ENCODE measurements at places on chromosomes 1 and 21. TPM values are rescaled to one million over a fixed set of nuclear protein-coding genes. Genes with fewer than 3 reads are reported as not detected.

The FCRL4 gene
- total RNA-seq = not detected

The KRTAP7-1 gene
- total RNA-seq = not detected

The BATF3 gene
- 149 TPM for total RNA-seq

The DIO1 gene
- not detected for total RNA-seq

The SH2D5 gene
- 0.32 TPM for total RNA-seq

The BCL2L15 gene
- 1.3 TPM for total RNA-seq

The AIM2 gene
- 65.6 TPM for total RNA-seq

The TSHB gene
- total RNA-seq = not detected

The NBPF6 gene
- total RNA-seq = not detected

The PLEKHG5 gene
- 1.1 TPM for total RNA-seq

The IKBKE gene
- total RNA-seq = 15.3 TPM

- H3K27me3 ChIP-seq = no peaks in the 10 kb centered on the region
- H3K27ac ChIP-seq = peak overlapping the region; percentile 89
- H3K36me3 ChIP-seq = peaks cover under 1% of the 10 kb centered on the region
- no peak overlapping the region for H3K4me3 ChIP-seq
These were observed 181.8 kb upstream of the EDN2 start for GRCh38 chr1:41665962-41666917.

GRCh38 chr21:15446223-15446622 is 283.6 kb upstream of the USP25 start:
- no peaks in the 10 kb centered on the region for H3K36me3 ChIP-seq
- no peak overlapping the region for H3K27ac ChIP-seq
- no peaks in the 10 kb centered on the region for H3K27me3 ChIP-seq
- peaks cover 2% of the 10 kb centered on the region for H3K4me1 ChIP-seq

DNA sequence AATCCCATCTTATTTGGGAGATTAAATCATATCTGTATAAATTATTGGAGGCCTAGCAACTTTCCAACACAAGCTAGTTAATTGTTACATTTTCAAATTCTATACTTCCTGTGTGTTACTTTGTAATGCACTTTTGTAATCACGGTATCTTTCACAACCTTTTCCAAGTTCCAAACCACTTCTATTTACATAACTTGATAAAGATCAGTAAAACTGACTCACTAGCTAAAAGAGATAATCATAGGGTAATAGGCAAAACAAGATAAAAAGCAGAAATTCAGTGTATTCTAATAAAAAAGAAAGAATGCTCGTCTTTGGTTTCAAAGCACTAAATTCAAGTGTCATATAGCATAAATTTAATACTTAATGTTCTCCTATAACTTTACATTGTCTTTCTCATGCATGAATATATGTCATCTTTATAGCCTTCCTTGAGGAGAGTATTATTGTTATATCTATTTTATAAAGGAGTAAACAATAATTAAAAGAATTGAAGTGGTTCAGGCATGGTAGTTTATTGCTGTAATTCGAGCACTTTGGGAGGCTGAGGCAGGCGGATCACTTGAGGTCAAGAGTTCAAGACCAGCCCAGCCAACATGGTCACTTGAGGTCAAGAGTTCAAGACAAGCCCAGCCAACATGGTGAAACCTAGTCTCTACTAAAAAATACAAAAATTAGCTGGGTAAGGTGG is 66.4 kb downstream of the RGS13 start:
- no peak overlapping the region for H3K27ac ChIP-seq
- peaks cover 9% of the 10 kb centered on the region for H3K4me1 ChIP-seq
- no peaks in the 10 kb centered on the region for H3K36me3 ChIP-seq
- DNase-seq = no peak
- H3K4me3 ChIP-seq = no peak overlapping the region

- H3K27me3 ChIP-seq = no peaks in the 10 kb centered on the region
- H3K36me3 ChIP-seq = peaks cover 16% of the 10 kb centered on the region
- DNase-seq = no peak
- H3K4me3 ChIP-seq = no peak overlapping the region
- H3K27ac ChIP-seq = no peak overlapping the region
These were observed 12.3 kb downstream of the ERO1B start for GRCh38 chr1:236269439-236269838.

- H3K27ac ChIP-seq = no peak overlapping the region
- H3K4me3 ChIP-seq = no peak overlapping the region
- H3K4me1 ChIP-seq = no peaks in the 10 kb centered on the region
- no peaks in the 10 kb centered on the region for H3K36me3 ChIP-seq
- no peak for DNase-seq
These were observed 124.2 kb upstream of the OLFM3 start for GRCh38 chr1:102120910-102121309.

- H3K27me3 ChIP-seq = peaks cover 4% of the 10 kb centered on the region
- no peak overlapping the region for H3K4me3 ChIP-seq
- no peaks in the 10 kb centered on the region for H3K36me3 ChIP-seq
- DNase-seq = no peak
- H3K27ac ChIP-seq = no peak overlapping the region
These were observed 50.3 kb upstream of the USP1 start for GRCh38 chr1:62386351-62387121.

DNA sequence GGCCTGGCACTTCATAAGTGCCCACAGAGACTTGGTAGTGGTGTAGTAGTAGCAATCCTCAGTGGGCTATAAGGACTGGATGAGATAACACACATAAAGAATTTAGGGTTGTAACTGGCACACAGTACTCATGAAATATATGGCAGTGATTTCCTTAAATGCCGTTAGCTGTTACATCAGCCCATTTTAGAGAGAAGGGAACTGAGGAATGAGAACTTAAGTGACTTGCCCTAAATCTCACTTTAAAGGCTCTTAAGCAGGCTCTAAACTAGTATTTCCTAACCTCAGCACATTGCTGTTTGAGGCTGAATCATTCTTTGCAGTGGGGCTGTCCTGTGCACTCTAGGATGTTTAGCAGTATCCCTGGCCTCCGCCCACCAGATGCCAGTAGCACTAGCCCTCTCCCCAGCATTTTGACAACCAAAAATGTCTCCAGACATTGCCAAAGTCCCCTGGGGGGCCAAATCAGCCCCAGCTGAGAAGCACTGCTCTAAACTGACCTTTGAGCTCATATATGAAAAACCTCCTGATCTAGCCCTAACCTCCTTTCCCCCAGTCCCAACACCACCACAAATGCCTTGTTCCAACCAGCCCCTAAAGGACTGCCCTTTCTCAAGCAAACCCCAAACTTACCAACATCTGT is 11.6 kb downstream of the CAMK2N1 start:
- H3K27ac ChIP-seq = no peak overlapping the region
- H3K4me3 ChIP-seq = no peak overlapping the region
- no peak for DNase-seq

- H3K27ac ChIP-seq = no peak overlapping the region
- H3K27me3 ChIP-seq = no peaks in the 10 kb centered on the region
- DNase-seq = no peak
These were observed 18.2 kb upstream of the KIAA0040 start for GRCh38 chr1:175210744-175211143.

GRCh38 chr1:215220346-215220745 is 137.8 kb downstream of the KCNK2 start:
- no peak overlapping the region for H3K27ac ChIP-seq
- no peak for DNase-seq
- H3K27me3 ChIP-seq = no peaks in the 10 kb centered on the region
- H3K36me3 ChIP-seq = no peaks in the 10 kb centered on the region
- no peaks in the 10 kb centered on the region for H3K4me1 ChIP-seq
- no peak overlapping the region for H3K4me3 ChIP-seq

DNA sequence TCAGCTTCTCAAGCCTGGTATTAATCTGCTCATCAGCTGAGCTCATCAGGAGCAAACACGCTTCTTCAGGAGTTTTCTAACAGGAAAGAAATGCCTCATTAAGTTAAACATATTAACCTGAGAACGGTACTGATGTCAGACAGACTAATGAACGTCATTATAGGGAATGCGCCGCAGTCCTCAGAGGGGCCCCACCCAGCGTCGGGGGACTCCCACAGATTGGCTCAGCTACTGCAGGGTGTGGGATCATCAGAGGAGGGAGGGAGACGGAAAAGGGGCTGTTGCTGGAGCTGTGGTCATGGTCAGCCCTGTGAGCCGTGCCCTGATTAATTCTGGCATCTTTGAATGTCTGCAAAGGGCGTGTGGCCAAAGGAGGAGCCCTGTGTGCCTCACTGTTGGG is 348.5 kb downstream of the PTPRU start:
- H3K4me3 ChIP-seq = no peak overlapping the region
- peaks cover 10% of the 10 kb centered on the region for H3K27me3 ChIP-seq
- H3K4me1 ChIP-seq = no peaks in the 10 kb centered on the region
- no peak for DNase-seq
- no peak overlapping the region for H3K27ac ChIP-seq

DNA sequence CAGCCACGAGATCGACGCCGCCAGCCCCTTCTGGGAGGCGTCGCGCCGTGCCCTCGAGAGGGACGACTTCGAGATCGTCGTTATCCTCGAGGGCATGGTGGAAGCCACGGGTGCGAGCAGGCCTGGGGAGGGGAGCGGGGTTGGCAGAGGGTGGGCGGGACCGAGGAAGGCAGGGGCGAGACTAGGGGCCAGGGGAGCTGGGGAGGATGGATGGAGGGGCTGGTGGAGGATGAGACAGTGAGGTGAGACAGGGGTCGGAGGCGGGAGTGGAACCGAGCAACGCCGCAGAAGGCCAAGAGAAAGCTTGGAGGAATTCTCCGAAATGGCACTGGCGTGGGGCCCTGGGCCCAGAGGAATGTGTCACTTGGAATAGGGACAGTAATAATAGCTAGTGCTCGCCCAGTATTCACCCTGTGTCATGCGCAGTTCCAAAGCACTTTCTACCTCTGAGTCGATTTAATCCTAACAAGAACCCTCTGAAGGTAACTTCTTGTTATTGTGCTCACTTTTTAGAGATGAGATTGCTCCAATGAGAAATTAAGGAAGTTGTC is 3.5 kb downstream of the KCNJ9 start:
- H3K4me3 ChIP-seq = no peak overlapping the region
- peaks cover 22% of the 10 kb centered on the region for H3K4me1 ChIP-seq
- peaks cover 26% of the 10 kb centered on the region for H3K27me3 ChIP-seq
- no peak for DNase-seq

GRCh38 chr1:48916130-48917069 is 139.7 kb upstream of the BEND5 start:
- no peak overlapping the region for H3K4me3 ChIP-seq
- no peak overlapping the region for H3K27ac ChIP-seq
- H3K4me1 ChIP-seq = no peaks in the 10 kb centered on the region
- DNase-seq = no peak
- no peaks in the 10 kb centered on the region for H3K36me3 ChIP-seq

DNA sequence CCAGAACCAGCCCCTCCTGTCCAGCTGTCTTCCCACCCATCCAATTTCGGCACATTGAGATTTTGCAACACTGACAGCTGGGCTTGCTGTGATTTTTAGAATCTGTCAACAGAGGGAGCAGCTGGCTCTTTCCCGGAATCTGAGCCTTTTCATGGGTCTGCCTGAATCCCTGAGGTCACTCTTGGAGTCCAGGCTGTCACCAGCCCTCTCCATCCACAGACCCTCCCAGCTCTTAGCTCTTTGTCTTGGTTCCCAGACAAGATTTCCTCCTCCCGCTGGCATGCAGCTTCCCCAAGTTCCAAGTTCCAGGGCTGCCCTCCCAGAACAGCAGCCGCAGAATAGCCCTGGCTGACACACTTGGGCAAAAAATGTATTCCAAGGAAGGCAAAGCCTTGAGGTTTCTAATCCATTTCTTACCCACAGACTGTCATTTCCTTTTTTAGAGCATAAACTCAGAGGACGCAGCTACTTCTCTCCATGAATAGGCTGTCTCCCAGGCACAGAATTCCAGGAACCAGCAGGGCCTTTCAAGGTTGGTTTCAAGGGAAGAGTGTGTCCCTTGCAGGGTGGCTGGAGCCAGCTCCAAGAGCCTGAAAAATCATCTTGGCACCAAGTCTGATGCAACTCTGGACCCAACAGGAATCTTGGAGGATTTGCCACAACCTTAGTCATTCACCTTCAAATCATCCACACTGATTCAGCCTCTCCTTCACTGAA is 7.1 kb upstream of the TMEM61 start:
- H3K27ac ChIP-seq = no peak overlapping the region
- no peaks in the 10 kb centered on the region for H3K36me3 ChIP-seq
- H3K27me3 ChIP-seq = peaks cover 38% of the 10 kb centered on the region
- no peak overlapping the region for H3K4me3 ChIP-seq
- peaks cover 7% of the 10 kb centered on the region for H3K4me1 ChIP-seq
- no peak for DNase-seq

GRCh38 chr1:113998361-113998760 is 19.1 kb downstream of the OLFML3 start:
- H3K27ac ChIP-seq = no peak overlapping the region
- DNase-seq = no peak
- H3K27me3 ChIP-seq = peaks cover 3% of the 10 kb centered on the region
- peaks cover 10% of the 10 kb centered on the region for H3K36me3 ChIP-seq
- H3K4me3 ChIP-seq = no peak overlapping the region
- peaks cover 3% of the 10 kb centered on the region for H3K4me1 ChIP-seq

GRCh38 chr1:6955357-6956094 is 170.3 kb downstream of the CAMTA1 start:
- no peak overlapping the region for H3K4me3 ChIP-seq
- no peaks in the 10 kb centered on the region for H3K36me3 ChIP-seq
- DNase-seq = no peak
- H3K27ac ChIP-seq = no peak overlapping the region
- no peaks in the 10 kb centered on the region for H3K27me3 ChIP-seq

DNA sequence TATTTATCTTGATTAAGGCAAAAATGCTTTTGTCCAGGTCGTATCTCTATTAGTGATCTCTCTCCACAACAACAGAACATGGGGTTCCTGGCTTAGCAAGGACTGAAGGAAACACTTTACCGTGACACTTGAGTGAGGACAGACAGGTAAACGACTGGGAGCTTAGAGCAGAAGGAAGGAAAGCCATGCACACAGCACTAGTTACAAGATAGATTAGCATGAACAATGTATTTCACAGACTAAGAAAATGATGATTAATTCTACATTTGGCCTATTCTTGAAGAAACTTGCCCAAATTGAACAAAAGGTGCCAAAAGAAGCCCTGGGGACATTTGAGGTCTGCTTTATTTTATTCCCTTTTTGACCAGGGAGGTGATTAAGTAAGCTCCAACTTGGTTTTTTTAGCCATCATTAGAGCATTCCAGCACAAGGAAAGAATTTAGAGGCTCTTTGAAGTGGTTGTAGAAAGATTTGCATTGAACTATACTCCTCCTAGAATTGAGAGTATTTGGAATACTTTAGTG is 248.5 kb downstream of the USP25 start:
- H3K4me3 ChIP-seq = no peak overlapping the region
- no peak for DNase-seq
- no peak overlapping the region for H3K27ac ChIP-seq
- H3K4me1 ChIP-seq = no peaks in the 10 kb centered on the region

DNA sequence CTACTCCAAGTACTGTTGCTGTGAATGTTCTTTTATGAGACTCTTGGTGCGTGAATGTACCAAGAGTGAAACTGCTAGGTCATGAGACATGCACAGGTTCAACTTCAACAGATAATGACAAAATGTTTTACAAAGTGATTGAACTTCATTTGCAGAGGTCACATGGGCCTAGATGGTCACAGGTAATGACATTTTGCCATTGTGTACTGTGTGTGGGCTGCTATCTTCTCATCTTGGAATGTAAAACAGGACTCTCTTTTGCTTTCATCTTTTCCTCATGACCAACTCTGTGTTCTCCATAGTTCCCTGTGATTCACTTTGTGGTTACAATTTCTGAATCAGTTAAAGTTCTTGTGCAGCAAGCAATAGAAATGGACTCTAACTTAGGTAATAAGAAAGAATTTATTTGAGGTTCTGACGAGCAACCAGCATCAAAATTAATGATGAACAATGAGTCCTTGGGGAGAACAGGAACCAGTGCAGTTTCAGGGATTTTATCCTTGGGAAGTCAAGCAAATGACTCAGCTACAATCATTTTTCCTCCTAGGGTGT is 16.2 kb upstream of the TSNAX start:
- H3K4me3 ChIP-seq = no peak overlapping the region
- H3K27me3 ChIP-seq = peaks cover 5% of the 10 kb centered on the region
- no peaks in the 10 kb centered on the region for H3K36me3 ChIP-seq
- peaks cover 11% of the 10 kb centered on the region for H3K4me1 ChIP-seq
- no peak overlapping the region for H3K27ac ChIP-seq

GRCh38 chr1:16249596-16250241 is 12.7 kb upstream of the CPLANE2 start:
- H3K36me3 ChIP-seq = peaks cover 14% of the 10 kb centered on the region
- H3K4me3 ChIP-seq = no peak overlapping the region

Measured in activated CD4-positive, alpha-beta T cell treated with anti-CD3 and anti-CD28 coated beads for 36 hours (primary cell).